ENCODE measurements at places on chromosomes 3 and 15.

- no peak for DNase-seq
These were observed 18.4 kb downstream of the EMC4 start for GRCh38 chr15:34243226-34243625.

DNA sequence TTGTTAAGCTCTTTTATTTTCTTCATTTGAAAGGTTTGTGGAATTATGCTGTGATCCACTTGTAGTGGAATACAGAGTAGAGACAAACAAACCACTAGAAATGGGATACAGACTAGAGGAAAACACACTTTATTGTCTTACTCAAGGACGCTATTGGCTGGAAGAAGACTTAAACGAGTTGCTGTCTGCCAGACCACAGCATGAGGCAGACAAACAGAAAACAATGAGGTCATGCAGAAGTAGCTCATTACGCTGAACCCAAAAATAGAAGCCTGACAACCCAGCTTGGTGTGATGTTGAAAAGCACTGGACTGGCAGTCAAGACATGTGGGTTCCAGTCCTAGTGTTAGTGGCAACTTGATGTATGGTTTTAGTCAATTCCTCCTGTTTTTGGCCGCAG is 62.4 kb upstream of the P3H2 start:
- no peak for DNase-seq

- DNase-seq: no peak
These were observed 8.2 kb upstream of the TM6SF1 start for GRCh38 chr15:83099290-83099689.

DNA sequence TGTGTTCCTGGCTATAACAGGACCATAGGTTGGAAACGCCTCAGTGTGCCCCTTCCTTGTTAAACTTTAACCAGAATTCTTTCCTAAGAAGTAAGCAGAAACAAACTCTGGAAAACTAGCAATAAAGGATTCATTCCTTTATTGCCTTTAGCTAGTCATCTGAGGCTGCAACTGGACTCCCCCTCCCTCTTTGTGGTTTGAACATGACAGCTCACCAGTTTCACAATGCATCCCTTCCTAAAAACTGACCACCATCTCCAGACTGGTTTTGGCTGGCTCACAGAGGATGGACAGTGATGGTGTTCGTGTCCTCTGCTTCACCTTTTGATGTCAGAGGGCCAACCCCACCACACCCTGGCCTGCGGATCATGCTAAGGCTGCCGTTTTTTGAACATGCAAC is 27.9 kb upstream of the TGFBR2 start:
- DNase-seq: no peak

- no peak for DNase-seq
These were observed 2.1 kb upstream of the USP3 start for GRCh38 chr15:63502137-63502766.

DNA sequence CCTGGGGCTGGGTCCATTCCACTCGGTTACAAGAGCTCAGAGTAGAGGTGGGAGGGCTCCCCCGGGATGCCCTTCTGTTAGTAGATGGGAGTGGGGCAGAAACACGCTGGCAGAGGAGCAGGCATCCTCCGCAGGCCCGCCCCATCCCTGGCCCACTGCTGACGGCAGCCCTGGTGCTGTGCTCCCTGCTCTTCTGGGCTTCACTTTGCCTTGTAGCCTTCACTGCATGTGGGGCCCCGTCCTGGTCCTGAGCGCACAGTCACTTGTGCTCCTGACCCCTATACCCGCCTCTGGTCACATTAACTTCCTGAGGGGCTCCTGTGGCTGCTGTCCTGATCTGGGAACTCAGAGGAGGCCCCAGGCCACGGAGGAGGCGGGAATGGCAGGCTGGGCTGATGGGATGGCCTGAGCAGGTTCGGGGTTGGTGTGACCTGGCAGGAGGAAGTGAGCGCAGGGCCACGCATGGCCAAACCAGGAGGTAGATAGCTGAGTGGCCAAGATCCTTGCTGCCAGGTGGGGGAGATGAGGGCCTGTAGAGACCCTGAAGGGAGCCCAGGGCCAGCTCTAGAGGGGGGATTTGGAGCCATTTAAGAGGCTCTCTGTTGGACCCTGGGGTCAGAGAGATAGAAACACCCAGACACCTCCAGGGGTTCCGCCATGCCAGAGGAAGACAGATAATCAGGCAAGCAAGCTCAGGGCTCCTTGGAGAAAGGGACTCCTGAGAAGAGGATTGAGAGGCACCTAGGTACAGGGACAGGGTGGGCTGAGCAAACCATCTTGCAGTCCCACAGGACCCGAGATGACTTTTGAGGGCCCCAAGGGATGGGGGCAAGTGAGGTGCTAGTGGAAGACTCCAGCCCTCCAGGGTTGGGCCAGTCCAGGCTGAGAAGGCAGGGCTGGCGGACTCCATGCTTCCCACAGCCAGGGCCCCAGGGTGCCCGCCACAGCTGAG is 92.2 kb upstream of the PRR23E start:
- no peak for DNase-seq

DNA sequence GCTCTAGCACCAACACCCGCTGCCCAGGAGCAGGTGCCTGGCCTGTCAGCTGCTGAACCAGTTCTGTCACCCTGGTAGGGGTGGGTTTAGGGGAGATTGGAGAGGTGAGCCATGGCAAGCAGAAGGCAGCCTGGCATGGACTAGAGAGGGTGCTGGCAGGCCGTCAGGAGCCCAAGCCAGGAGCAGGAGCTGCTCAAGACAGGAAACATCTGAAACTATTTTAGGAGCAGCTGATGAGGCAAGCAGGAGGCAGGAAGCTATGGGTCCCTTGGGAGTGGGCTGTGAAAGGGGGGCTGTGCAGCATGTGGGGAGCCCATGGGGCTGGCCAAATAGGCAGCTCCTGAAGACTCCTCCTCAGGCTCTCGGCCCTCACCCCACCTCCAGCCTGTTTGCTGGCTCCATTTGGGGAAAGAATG is 2.3 kb downstream of the INKA1 start:
- DNase-seq: no peak

- DNase-seq: no peak
These were observed 67.2 kb upstream of the POLG start for GRCh38 chr15:89401631-89402517.
